ENCODE measurements at places on chromosomes 1 and 21.

DNA sequence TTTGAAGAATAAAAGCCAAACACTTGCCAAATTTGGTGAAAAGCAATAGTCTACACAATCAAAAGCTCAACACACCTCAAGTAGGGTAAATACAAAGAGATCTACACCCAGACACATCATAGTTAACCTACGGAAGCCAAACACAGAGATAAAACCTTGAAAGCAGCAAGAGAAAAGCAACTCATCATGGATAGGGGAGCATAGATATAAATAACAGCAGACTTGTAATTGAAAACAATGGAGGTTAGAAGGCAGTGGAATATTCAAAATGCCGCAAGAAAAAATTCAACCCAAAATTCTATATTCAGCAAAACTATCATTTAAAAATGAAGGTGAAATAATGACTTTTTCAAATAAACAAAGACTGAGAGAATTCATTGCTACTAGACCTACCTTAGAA lies 105.1 kb downstream of the ITSN1 start:
- no peak for DNase-seq

- DNase-seq: no peak
Observed at GRCh38 chr1:207078578-207079132, 10.0 kb upstream of the C4BPB start.

GRCh38 chr21:34930971-34931370 lies 118.1 kb downstream of the RUNX1 start:
- no peak for DNase-seq

DNA sequence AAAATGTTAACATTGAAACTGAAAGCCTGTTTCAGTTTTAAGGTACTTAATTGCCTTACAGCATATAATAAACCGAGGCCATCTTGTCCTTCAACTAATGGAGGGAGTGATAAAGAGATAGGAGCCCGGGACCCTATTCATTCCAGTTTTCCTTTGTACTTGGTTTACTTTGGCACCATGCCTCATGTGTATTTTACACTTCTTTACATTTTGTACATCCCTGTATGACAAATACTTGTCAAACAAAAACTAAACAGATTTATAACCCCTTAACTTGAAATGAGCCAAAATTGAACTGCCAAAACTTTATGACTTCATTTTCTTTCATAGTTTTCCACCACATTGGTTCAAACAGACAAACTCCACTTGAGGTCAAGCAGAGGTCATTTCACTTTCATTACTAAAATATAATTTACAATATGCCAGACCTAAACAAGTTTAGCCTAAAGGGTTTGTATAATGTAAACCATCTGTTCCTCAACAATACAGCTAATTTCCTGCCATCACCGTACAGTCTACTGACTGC lies 30.9 kb upstream of the UBE2U start:
- no peak for DNase-seq

- DNase-seq: no peak
Observed at GRCh38 chr21:42362700-42363099, 3.6 kb downstream of the TFF1 start.

DNA sequence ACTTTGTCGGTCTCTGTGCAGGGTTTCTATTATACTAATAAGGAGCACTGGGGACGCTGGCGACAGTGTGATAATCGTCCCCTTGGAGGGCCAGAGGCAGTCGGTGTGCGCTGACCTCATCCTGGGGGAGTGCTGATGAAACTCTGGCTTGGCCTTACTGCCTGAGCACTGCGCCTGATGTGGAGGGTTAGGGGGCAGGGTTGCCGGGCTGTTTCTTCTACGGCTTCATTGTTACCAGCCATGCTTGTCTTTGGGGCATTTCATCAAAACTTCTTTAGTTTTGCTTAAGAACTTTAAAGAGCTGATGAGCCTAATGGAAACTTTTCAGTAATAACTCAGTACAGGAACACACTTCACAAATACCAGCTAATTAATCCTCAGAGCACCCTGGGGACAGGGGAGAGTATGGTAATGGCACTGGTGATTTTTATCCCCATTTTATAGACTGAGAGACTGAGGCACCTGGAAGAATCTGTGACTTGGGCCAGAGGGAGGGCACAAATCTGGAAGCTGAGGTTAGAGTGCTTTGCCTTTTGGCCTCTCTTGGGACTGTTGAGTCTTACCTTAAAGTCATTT lies 81.8 kb downstream of the PEX14 start:
- no peak for DNase-seq

- DNase-seq: no peak
Observed at GRCh38 chr21:31191553-31191952, 152.5 kb downstream of the TIAM1 start.

DNA sequence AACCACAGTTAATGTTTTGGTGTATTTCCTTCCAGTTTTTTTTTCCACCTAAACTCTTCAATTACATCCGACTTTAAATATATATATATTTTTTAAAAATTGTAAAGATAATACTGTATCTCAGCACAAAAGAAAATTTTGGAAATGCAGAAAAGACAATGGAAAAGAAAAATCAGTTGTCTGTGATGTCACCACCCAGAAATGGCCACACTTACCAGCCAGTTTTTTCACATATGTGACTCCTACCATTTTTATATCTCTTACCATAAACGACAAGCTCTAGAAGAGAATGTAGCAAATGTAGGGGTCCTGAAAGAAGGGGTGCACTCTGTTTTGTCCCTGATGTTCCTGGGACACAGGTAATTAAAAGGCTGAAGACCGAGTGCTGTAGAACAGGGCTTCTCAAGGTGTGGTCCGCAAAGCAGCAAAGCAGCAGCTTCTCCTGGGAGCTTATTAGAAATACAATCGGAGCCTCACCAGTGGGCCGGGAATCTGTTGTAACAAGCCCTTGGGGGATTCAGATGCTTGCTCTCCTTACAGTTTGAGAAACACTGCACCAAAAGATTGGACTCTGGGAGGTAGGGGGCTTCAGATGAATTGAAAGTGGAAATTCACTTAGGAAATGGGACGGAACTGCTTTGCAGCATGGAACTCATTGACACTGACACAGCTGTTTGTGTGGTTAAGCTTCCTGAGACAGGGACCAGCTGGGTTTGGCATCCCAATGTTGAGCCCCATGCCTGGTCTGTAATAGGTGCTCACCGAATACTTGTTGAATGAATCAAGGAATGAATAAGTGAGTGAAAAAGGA lies 44.1 kb downstream of the ALPL start:
- no peak for DNase-seq

- DNase-seq: no peak
Observed at GRCh38 chr1:153488731-153489130, 28.3 kb upstream of the S100A7 start.

GRCh38 chr1:180157108-180157507 lies 2.4 kb downstream of the QSOX1 start:
- no peak for DNase-seq

DNA sequence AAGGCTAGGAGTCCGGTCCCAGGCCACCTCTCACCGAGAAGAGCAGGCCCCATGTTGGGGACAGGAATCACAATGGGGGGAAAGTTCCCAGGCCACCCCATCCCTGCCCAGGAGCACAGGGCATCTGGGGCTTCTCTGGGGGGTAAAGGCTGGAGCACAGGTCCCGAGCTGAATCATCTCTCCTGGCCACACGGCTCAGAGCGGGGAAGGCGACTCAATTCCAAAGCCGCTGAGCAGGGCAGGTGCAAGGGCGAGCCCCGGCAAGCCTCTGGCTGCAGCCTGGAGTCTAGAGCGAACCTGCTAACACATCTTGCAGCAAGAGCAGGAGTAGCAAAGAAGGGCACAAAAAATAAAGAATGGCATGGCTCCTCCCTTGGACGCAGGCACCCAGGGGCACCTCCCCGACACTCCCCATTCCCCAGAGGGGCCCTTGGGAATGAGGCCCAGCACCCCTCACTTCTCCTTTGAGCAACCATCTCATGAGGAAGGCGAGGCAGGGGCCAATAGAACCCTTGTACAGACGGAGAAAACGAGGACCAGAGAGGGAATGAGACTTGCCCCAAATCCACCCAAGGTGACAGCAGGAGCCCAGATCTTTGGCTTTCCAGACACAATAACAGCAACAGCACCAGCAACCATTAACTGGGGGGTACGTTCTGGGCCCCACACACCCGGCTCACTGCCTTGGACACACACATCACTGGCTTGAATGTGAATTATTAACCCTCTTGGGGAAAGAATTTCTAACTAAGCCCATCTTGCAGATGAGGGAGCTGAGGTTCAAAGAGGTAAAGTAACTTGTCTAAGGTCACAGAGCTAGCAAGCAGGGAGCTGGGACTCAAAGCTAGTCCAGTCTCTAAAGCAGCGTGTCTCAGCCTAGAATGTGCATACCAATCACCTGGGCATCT lies 20.7 kb upstream of the ALDH4A1 start:
- DNase-seq: no peak

DNA sequence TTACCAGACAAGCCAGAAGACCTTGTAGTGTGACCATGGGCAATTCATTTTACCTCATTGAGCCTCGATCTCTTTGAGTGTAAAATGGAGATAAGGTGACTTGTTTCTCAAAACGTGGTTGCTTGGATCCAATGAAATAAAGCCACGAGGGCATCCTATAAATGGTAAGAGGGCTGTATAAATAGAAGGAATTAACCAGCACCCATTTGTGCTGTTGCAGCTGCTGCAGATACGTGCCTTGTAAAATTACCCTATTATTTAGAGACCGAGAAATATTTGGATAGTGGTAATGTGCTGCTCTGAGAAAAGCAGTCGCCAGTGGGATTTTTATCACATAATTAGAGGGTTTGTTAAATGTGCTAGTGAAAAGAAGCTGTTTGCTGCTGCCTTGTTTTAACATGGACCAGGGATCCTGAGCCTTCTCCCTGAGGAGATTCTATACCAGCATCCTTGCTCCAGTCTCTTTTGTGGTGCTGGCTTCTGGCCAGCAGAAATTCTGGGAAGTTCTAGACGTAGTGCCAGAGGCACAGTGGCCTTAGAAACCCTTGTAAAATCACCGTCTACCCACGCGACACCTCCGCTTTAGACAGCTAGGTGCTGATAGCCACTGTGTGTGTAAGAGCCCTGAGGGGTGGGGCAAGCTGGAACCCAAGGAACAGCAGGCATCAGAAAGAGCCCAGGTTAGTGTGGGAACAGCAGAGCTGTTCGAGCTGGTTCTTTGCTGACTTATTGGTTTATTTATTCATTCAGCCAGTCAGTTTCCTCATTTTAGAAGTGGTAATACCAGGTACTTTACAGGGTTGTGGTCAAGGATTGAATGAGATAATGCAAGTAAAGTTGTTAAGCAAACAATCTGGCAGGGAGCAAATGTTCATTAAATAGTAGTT lies 137.5 kb downstream of the NOS1AP start:
- no peak for DNase-seq

GRCh38 chr1:16165548-16165947 lies 9.7 kb upstream of the EPHA2 start:
- no peak for DNase-seq

DNA sequence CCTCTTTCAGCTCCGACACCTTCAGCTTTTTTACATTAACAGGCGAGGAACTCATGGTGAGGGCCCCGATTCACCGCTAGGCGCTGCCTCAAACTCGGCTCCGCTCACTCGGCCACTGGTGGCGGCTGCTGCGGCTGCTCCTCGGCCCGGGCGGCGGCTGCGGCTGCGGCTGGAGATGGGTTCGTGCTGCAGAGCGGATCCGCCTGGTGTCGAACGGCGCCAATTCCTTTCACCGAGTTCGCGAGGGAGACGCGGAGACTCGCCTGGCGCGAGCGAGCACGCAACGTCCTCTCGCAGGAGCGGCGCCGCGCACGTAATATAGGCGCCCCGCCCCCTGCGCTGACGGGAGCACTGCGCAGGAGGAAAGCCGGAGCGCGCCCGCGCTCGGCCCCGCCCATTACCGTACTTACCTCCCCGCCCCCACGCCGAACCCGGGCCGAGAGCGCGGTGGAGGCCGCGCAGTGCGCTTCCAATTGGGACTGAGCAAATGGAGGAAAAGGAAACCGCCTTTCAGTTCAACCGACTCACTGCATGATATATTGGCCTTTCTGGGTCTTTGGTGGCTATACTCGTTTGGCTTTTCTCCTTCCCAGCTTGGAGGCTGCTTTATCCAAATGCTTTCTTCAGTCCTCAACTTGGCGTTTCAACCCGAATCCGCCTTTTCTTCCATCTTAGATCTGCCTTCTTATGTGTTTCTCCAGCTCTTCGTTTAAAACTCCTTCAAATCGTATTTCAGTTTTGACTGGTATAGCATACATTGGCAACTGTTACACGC lies at the start of gene HNRNPU:
Gene HNRNPU, minus strand, starts transcription at position 291 of the 775 bp plus-strand sequence. Its CDS starts 236 bp downstream, at position 55.
- peak; percentile 94 for DNase-seq

DNA sequence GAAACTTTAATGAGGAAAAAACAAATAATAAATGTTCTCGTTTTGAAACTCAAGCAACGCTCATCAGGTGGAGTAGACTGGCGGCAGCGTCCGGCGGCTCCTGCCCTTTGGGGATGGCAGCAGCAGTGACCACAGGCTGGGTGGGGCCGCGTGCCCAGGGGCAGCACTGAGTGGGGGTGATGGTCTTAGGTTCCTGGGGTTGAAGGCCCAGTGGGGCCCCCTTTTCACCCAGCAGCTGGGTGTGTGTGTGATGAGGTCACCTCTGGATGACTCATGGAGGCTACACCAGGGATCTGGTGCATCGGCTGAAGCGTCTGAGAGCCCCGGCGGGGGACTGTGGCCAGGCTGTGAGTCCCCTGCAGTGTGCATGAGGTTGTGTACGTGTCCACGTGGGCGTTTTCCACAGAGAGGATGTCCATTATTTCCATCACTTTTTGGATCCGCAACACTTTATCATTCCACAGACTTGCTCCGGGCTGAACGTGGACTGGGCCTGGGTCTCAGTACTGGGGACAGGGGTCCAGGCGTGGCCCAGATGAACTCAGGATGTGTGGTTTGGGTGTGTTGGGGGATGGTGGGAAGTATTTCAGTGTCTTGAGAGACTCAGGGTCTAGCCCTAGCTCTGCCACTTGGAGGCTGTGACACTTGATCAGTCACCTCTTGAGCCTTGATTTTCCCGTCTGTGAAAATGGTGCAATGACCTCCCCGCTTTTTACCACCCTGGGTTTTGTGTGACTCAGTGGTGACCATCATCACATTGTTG lies 25.6 kb downstream of the LDLRAP1 start:
- peak; percentile 34 for DNase-seq

- no peak for DNase-seq
Observed at GRCh38 chr1:53271446-53272090, 33.2 kb upstream of the MAGOH start.

- no peak for DNase-seq
Observed at GRCh38 chr1:173527151-173527826, 50.2 kb downstream of the PRDX6 start.

Data from stimulated activated CD8-positive, alpha-beta memory T cell treated with anti-CD3 and anti-CD28 coated beads, Interleukin-2, amount 100 ng/mL, for 48 hours (primary cell).